Cerebellum (tissue), 4 donors: ENCODE measurements at places on chromosomes 1 and 21.

GRCh38 chr1:156560585-156561163 lies 11.7 kb downstream of the IQGAP3 start:
- no peak for DNase-seq

DNA sequence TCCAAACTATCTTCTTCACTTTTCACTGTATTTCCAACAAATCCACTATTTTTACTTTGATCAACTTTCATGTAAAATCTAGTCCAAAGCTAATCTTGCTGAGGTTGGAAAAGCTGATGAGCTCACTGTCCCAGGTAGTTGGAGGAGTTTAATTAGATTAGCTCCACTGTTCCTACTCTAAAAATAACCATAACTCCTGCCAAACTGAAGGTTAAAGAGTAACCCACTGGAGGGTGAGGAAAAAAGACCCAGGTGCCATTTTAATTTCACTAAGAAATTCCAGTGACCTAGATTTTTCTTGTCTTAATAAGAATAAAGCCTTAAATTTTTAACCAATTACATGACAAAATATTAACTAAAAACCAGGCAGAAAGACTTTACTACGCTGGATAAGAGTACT lies 15.3 kb downstream of the DCAF8 start:
- no peak for DNase-seq

DNA sequence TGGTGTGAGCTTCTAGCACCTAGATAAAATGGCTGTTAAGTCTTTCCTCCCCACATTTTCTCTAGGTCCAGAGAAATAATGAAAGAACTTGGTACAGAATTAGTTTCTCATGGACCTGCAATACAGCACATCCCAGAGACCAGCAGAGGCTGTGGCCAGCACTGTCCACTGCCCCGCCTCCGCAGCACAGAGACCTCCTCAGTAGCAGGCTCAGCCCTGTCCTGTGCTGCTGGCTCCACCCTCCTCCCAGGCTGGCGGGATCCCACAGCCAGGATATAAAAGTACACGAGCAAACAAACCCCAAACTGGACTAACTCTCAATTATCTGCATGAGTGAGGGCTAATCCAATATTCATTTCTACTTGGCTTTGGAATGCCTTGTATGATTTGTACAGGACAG lies 401.5 kb downstream of the RPS6KC1 start:
- DNase-seq = no peak

DNA sequence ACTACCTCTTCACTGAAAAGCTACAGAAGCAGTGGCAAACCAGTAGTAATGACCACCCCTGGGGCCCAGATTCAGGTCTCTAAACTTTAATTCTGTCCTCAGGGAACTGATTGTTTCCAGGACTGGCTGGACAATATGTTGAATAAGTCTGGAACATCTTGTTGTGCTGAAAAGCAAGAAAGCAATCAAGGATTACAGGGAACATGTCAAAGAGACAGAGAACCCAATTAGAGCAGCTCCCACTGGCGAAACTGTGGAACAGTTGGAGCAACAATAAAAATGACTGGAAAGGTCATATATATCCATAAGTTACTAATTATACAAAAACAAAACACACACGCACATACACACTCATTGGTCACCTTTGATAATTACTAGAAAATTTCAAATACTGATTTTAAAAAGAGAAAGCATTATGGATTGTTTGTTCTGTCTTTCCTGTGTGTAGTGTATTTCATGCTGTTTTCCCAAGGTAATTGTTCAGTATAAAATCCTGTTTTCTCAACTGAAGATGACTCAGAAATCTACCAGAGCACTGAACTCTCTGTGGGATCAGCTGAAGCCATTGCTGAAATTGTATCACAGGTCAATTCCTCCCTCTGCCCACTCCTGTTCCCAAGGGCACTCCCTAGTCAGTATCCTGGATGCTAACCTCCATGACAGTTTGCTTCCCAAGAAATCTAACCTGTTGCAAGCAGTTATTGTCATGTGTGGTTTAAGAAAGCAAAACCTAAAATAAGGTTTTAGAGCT lies 83.6 kb upstream of the RGS1 start:
- DNase-seq = no peak

DNA sequence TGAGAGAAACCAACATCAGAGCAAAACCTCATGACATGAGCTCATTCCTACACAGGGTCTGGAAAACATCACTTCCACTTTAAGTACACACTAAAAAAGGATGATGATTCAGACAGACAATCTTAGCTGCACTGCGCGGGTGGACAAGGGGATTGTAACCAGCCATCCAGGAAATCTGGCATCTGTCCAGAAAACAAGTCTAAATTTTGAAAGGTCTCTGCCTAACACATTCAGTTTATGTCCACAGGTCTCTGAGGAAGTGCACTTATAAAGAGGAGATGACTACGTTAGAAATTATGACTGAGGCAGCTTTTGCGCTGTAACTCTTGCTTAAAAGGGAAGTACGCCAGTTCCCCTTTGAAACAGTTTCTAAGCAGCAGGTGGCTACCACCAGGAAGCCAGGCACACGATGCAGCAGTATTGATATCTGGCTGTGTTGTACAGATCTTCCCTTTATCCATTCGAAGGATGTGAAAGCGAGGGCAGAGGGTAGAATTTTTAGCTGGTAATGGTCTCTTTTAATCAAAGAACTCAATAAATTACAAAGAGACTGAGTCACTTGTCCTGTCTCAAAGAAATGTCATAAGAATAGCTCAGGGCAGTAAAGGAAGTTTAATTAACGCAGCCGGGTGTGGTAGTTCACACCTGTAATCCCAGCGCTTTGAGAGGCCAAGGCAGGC lies 128.0 kb downstream of the SETD4 start:
- DNase-seq = no peak

- DNase-seq = no peak
These were observed 66.4 kb downstream of the GPR88 start for GRCh38 chr1:100604372-100604771.

GRCh38 chr1:47280142-47280541 lies 33.8 kb downstream of the STIL start:
- no peak for DNase-seq

GRCh38 chr1:156489166-156489934 lies 11.2 kb downstream of the MEF2D start:
- peak; percentile 84 for DNase-seq

GRCh38 chr1:3368711-3369445 lies 85.6 kb upstream of the ARHGEF16 start:
- DNase-seq = no peak

- DNase-seq = no peak
These were observed 37.8 kb downstream of the DRAM2 start for GRCh38 chr1:111101854-111102642.

DNA sequence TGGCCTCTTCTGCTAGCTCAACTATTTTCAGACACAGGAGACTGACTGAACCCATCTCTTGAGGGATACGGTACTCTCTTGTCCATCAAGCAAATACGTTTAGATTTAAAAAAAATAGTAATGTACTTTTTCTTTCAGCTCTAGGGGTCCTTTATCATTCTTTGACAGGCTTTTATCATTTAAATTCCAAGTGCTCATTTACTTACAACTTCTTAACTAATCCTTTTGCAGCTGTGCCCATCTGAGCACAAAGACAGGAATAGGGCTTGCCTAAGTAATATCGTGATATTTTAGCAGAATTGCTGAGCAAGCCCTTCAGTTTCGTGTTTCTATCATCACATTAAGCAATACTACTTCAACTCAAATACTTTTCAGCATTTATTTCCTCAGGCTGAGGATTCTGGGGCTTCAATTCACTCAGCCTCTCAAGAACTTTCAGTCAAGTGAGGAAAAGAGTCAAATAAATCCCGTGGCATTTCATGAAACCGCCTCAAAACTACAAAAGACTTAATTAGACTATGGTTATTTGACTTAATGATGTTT lies 317.6 kb downstream of the BACH1 start:
- no peak for DNase-seq

DNA sequence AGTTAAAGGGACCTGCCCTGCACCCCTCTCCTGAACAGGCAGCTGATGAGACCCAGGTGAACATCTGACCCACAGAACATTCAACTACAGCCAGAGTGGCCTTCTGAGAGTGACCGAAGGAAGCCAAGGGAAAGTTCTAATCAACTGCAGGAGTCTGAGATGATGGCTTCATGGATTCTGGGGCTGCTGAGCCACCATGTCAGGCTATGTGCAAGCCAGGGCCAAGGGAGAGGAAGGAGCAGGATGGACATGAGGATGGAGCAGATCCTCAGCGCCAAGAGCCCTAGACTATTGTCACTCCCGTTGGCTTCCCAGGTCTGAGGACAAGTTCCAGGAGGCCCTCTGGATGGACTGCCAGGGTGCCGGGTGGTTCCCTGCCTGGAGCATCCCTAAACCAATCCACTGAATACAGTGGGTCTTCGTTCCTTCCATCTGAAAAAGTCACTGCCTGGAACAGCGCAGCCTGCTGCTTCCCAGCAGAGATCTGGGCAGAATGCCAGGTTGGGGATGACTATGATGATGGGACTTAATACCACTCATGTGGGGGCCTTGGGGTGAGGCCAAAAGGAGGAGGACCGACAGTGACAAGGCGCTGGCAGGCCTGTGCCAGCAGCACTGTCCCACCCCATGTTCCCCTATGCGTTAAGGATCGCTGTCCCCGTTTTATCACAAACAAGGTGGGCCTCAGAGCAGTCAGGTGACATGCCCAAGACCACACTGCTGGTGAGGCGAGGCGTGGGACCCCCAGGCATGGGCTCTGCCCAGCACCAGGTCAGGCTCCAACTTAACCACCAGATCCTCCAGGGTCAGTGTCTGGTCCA lies 19.8 kb downstream of the SPOCD1 start:
- DNase-seq = no peak

DNA sequence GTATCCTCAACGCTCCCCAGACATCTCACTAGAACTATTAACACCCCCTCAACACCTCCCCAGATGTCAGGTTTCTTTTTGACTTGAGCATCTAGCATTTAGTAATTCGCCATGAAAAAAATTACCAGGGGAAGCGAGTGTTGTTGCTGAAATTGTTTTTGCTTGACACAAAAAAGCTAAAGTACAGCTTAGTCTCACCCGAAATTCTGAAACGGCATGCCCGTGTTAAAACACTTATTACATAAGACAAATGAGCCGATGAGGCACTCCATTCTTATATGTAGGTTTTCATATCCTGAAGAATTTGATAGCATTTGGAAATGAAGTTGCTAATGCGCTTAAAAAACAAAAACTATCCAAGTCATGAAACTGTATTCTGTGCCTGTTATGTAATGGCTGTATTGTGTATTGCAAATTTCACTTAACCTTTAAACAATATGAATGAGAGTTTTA lies 1.3 kb upstream of the NRIP1 start:
- DNase-seq = peak; percentile 10

- no peak for DNase-seq
These were observed 206.6 kb downstream of the HLX start for GRCh38 chr1:221085701-221086375.

- DNase-seq = no peak
These were observed 98.9 kb downstream of the TRABD2B start for GRCh38 chr1:47898133-47898845.

- no peak for DNase-seq
These were observed 105.4 kb downstream of the ATP6V1G3 start for GRCh38 chr1:198435056-198435455.

- no peak for DNase-seq
These were observed 115.6 kb downstream of the SIK1 start for GRCh38 chr21:43311301-43311817.

DNA sequence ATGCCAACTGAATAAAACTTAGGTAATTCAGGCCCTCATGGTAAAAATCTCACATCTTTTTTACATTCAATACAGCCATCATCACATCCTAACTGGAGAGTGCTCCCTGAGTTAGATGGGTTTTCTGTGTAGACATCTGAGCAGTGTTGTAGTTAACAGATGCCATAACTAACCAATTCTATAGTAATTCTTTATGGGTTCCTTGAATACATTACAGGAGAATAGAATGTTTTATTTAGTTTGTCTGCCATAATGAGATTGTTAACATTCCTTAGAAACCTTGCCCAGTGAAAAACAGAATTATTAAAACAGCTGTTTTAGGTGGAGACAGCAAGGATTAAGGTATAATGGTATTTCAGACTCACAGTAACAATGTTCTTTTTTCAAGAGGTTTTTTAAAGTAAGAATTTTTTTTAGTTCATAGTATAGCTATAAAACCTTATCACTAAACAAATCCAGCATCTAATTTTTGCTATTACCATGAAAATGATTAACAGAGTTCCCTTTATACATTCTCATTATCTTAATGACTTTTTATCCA lies 95.3 kb downstream of the ATP5PO start:
- DNase-seq = no peak

DNA sequence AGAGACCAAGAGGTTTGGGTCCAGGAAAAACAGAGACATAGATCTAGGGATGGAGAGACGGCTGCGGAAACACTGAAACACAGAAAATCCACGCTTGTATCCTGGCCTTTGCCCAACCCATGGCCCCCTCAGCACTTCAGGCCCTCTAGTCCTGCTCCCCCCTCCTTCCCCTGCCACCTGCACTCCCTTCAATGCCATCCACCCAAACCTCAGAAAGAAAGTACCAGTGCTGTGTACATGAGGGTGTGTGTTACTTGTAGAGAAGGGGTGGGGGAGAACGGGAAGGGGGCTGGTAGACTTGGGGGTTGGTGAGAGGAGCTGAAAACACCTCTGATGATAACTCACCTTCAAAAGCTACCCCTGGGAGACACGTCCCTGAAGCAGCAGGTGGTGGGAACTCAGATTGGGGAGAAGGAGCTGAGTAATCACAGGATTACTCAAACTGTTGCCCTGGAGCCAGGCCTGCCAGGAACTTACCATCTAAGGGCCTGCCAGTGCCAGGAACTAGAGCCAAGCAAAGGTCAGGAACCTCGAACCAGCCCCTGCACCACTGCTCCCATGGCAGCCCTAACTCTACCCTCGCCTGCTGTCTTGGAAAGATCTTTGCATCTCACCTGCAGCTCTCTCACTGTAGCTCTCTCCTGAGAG lies 11.5 kb downstream of the RORC start:
- DNase-seq = no peak

DNA sequence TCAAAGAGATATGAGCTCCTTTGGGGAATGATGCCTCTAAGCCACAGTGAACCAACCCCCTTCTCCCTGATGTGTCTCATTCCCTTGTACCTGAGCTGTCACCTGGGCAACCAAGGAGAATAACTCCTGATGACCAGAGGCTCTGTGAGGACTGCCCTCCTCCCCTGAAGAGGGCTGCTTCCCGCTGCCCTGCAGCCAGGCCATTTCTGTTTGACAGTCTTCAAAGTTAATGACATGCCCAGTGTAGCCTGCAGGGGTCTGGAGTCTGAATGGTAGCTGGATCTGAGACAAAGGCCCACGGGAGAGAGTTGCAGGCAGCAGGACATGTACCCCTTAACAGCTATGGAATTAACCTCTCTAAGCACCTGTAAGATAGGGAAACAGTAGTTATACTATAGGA lies 3.4 kb upstream of the SLFNL1 start:
- no peak for DNase-seq

DNA sequence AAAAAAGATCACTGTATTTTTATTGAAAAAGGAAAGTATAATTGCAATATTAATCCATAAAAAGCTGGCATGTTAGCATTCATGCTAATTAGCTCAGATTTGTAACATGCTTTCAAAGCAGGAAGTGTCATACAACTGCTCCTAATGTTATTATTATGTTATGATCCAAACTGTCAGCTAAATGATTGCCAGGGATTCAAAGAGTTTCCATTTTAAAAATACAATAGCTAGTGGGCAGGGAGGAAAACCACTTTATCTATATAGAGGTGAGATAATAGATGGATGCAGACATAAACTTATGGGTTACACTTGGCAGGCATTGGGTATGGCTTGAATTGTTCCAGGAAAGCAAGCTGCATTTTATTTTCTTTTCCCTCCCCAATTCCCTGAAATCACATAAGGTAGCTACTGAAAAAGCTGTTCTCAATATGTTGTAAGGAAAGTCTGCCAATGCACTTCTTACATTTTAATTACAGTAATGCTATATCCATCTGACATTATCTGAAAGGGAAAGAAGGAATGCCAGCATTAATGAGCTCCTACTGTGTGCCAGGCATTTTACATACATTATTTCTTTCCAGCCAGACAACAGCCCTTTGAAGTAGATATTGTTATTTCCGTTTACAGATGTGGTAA lies 9.8 kb upstream of the MYSM1 start:
- peak; percentile 9 for DNase-seq
